ENCODE measurements at places on chromosomes 3 and 15.

DNA sequence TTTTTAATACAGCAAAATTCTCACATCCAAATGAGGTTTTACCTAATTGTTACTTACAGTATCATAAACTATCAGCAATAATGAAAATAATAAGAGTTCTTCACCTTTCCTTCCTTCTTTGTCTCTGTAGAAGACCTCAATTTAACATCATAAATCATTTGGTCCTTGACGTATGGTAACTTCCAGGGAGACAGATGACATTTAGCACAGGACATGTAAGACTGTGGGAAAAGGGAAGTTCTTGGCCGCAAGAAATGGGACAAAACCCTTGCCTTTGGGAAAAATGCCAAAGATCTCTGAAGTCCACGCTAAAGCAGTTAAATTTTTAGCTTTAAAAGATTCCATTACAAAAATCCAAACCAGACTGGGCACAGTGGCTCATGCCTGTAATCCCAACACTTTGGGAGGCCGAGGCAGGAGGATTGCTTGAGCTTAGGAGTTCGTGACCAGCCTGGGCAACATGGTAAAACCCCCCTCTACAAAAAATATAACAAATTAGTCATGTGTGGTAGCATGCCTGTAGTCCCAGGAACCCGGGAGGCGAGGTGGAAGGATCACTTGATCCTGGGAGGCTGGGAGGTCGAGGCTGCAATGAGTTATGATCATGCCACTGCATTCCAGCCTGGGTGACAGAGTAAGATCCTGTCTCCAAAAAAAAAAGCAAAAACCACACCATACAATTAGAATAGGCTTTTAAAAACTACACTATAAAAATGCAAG is 8.8 kb downstream of the PTPN9 start:
- no peak for DNase-seq

- no peak for DNase-seq
These were observed 28.0 kb downstream of the SENP7 start for GRCh38 chr3:101484805-101485620.

- no peak for DNase-seq
These were observed 1.7 kb downstream of the MLF1 start for GRCh38 chr3:158572766-158573060.

DNA sequence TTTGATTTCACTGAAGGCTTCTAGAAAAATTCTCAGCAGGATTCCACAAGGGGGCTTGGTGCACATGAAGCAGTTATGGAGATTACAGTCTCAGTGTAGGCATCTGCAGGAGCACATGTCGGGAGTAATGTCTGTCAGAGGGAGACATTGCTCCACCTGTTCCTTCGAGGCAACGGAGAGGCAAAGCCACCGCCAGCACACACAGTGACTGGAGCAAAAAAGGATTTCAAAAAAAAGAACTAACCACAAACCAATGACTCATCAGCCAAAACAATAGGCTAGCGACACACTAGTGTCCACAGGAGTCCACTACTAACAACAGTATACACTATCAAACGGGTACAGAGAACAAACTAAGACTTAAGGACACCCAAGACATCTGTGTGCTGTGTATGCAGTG is 68.9 kb downstream of the NPTN start:
- DNase-seq: no peak

GRCh38 chr15:72207558-72208085 is 10.0 kb upstream of the GRAMD2A start:
- no peak for DNase-seq
